ENCODE measurements at places on chromosomes 6 and 20.

GRCh38 chr20:15333170-15333569 lies 995.8 kb upstream of the FLRT3 start:
- no peak for DNase-seq

- no peak for DNase-seq
Measured at GRCh38 chr20:4157516-4157915, 142.2 kb upstream of the RNF24 start.

- DNase-seq, result no peak
Measured at GRCh38 chr20:35739294-35740163, 2.5 kb downstream of the RBM39 start.

DNA sequence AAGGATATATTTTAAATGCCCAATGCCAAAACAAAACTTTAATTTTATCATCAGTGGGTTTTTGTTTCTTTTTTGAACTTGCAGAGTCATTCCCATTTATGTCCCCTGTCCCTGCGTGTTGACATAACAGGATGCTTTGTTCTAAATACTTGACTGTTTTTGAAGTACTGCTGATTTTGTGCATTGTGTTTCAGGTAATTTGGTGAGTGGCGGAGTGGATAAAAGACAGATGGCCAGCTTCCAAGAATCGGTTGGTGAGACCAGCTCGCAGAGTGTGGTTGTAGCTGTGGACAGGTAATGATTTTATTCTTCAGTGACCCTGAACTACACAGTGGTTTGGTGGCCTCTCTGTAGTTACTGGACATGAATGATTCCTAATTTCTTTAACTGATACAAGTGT lies 50.5 kb upstream of the CSE1L start:
- no peak for DNase-seq

DNA sequence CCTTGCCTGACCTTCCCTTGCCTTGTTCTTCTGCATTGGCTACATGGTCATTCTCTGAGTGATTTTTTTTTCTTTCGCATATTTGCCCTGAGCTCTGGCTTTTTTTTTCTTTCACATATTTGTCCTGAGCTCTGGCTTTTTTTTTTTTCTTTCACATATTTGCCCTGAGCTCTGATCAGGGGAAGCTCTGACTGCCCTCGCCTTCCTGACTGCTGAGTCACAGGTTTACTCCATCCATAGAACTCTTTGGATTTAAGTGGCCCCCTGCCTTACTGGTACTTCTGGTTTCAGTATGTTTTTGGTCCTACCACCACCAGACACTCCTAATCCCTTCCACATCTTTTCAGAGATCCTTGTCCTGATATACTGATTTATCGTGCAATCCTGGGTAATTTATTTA lies 201.1 kb downstream of the OGFRL1 start:
- no peak for DNase-seq

GRCh38 chr20:2729251-2729713 lies 36.7 kb downstream of the EBF4 start:
- no peak for DNase-seq

DNA sequence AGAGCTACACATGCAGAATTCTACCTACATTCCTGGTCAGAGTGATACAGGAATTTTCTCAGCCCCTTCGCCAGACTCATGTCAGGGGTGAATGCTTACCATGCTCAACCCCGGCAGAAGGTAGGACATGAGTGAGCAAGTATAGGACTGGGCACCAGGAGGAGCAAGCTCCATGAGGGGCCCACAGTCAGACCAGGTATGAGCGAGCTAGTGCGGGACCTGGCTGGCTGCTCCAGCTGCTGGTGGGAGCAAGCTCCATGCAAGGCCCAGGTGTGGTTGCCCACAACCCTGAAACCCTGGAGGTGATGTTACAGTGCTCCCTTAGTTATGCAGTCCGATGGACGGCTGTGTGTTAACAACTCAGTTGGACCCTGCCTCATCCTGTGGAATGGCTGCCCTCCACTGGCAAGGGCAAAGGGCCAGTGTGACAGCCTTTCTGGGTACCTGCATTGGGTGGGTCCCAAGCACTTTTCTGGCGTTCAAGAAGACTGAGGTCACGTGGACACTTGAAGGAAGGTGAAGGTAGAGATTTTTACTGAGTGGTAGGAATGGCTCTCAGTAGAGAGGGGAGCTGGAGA lies 503.5 kb upstream of the CITED2 start:
- DNase-seq, result no peak

GRCh38 chr6:120122401-120122800 lies 772.8 kb upstream of the MAN1A1 start:
- DNase-seq, result no peak

DNA sequence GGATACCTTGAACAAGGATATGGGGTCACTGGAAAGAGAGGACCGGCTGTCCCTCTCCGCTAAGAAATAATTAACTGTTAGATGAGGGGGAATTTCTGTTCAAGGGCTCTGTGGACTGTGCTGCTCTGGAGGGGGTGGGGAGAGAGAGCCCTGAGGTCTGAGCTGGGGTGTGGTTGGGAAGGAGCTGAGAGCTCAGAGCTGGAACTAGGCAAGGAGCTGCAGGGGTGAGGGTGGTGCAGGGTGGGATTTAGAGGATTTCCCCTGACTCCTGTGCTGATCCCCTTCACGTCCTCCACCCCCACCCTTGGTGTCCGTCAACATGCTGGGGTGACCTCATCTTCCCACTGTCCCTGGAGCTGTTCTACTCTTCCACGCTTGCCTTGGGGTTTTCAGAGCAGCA lies 52.5 kb downstream of the HLA-A start:
- no peak for DNase-seq

GRCh38 chr20:23290761-23291574 lies 59.6 kb upstream of the NXT1 start:
- no peak for DNase-seq

GRCh38 chr20:4769328-4769727 lies 47.6 kb downstream of the PRND start:
- no peak for DNase-seq

DNA sequence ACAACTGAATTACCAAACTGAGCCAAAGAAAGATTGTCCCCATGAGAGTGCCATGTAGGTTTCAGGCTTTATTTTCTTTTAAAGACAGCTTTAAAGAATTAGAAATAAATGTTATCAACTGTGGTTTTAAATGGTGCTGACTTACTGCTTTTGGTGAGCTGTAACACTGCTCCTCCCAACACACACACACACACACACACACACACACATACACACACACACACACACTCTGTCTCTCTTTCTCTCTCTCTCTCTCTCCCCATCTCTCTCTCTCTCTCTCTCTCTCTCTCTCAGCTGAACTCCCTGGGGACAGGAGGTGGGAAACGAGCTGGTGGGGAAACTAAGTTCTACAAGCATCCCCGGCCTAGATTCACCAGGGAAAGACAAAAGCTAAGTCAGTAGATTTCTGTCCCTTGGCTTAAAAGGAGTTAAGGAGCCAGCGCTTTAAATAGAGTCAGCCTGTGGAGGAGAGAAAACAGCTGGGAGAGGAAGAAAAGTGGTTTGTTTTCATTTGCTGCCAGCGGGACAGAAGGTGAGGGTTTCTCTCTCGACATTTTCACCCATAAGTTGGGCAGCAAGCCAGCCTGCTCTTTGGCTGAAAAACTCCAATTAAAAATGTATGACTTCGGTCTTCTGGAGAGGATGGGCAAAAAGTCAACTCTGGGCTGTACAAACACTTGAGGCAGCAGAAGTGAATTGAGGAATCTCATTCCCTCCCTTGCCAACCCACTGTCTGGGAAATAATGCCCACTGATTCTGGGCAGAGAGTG lies 27.4 kb downstream of the CBLN4 start:
- DNase-seq, result no peak

DNA sequence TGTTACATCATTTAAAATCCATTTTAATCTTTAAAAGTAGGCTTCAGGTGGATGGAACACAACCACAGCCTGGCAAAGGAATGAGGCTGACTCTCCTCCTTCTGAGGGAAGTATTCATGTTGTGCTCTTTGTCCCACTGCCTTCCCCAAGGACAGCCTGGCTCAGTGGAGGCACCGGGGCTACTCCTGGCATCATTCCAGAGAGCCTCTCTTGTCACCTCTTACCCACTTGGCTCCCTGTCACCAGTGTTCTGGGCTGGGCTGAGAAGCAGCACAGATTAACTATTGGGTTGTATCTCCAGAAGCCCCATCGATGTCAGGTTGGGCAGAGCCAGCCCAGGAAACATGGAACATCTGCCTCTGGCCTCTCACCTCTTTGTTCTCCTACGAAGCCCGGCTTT lies 10.7 kb upstream of the TP53INP2 start:
- no peak for DNase-seq

DNA sequence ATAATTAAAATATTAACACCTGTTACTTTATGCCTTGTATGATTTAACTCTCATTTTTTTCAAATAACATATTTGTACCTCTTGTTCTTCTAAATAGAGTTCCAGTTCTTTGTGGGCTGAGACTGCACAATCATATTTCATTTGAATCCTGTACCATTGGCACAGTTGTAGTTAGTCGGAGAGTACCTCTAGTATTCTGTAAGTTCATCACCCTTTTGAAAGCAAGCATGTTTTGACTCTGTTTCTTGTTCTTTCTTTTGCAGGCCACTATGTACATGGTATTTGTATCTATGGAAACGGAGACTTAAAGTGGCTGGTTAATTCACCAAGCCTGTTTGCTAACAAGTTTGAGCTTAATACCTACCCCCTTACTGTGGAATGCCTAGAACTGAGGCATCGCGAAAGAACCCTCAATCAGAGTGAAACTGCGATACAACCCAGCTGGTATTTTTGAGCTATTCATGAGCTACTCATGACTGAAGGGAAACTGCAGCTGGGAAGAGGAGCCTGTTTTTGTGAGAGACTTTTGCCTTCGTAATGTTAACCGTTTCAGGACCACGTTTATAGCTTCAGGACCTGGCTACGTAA lies 68.2 kb downstream of the C6orf52 start:
- no peak for DNase-seq

DNA sequence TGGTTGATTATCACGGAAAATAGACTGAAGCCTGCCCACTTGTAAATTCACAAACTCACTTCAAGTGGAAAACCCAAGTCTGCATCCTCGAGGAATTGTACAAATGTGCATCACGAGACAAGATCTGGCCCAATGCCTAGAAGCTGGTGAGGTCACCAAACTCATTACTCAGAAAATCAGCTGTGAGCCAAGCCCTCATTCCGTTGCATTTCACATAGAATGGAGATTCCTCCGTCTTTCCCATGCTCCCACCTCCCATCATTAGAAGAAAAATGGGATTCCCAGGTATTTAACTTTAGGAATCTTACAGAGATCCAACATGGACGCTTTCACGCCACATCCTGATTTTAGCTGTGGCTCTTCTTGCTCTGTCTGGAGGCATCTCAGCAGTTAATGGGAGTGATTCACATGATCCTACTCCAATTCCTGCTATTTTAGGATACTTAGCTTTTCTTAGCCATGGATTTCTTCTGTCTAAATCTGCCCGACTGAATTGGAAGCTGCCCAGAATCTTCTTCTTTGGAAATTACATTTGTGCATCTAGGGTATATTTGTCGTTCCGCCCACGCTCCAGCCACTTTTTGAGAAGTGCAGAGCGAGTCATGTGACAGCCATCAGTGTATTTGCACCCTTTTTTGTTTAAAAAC lies 68.7 kb upstream of the STMND1 start:
- no peak for DNase-seq

GRCh38 chr6:41718828-41719227 lies 16.6 kb downstream of the TFEB start:
- DNase-seq, result no peak

DNA sequence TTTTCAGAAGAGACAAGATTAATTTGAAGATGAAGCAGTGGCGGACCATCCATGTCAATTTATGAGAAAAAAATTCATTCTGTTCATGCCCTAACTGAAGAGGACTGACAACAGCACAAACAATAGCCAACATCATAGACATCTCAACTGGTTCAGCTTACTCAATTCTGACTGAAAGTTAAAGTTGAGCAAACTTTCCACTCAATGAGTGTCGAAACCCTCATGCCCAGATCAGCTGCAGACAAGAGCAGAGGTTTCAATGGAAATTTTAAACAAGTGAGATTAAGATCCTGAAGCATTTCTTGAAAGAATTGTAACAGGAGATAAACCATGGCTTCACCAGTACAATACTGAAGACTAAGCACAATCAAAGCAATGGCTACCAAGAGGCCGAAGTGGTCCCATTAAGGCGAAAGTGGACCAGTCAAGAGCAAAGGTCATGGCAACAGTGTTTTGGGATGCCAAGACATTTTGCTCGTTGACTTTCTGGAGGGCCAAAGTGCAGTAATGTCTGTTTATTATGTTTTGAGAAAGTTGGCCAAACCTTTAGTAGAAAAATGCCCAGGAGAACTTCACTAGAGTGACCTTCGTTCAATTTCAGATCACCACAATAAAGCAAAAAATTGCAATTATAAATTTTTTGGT lies 6.1 kb upstream of the SFT2D1 start:
- DNase-seq, result no peak

- no peak for DNase-seq
Measured at GRCh38 chr6:156691018-156691417, 86.2 kb upstream of the ARID1B start.

DNA sequence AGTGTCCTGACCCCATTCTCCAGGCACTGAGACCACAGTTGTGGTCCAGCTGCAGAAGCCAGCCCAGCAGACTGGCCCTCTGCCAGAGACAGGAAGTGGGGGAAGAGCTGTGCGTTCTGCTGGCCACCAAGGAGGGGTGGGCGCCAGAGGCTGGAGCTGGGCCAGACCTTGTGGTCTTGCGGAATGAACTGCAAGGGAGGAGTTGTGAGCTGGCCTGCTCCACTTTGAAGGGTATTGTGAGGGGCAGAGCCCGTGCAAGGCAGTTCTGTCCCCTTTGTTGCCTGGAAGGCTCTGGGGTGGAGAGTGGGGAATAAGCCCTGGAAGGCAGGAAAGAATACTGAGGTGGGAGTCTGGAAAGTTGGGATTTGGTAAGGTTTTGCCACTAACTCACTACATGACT lies 3.6 kb upstream of the MDFI start:
- DNase-seq, result no peak

- no peak for DNase-seq
Measured at GRCh38 chr20:64188682-64189529, 24.7 kb downstream of the MYT1 start.

DNA sequence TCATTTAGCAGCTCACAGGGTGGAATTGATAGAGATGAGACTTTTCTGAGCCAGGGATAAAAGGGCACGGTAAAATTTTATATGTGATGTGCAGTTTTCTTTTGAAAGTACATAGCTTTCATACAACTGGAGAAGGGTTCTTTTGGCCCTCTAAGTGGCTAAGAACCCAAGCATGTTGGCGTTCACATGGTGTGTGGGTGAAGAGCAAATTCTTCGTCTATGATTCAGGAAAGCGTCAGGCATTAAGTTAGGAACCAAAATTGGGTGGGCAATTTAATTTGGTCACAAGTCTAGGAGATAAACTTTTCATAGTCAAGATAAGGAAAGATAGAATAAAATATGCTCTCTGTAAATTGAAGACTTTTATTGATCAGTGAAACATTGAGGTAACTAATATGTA lies 153.9 kb downstream of the UTRN start:
- no peak for DNase-seq

Data from stimulated activated CD8-positive, alpha-beta memory T cell treated with anti-CD3 and anti-CD28 coated beads, Interleukin-15, amount 100 ng/mL, for 48 hours (primary cell).